Tracheal epithelial cell (primary cell): ENCODE measurements at places on chromosomes 3 and 15. TPM values are rescaled to one million over a fixed set of nuclear protein-coding genes. Genes with fewer than 3 reads are reported as not detected.

Gene CCNL1
- 69.9 and 81.2 TPM in 2 replicates for total RNA-seq

Gene UNC13C
- 0.43 and 0.72 TPM in 2 replicates for total RNA-seq

Gene HIGD2B
- not detected in 2 replicates for total RNA-seq

Gene DGKG
- total RNA-seq, result 0.48 TPM in 1 of 2 replicates, not detected in the other

Gene EHHADH
- 2.8 and 8.0 TPM in 2 replicates for total RNA-seq

Gene PRR23A
- not detected in 2 replicates for total RNA-seq

Gene CPNE9
- total RNA-seq, result not detected in 2 replicates

Gene GREM1
- total RNA-seq, result 0.21 and 1.7 TPM in 2 replicates

Gene SERPINI2
- not detected in 2 replicates for total RNA-seq

Gene B3GALNT1
- 6.7 and 7.9 TPM in 2 replicates for total RNA-seq

Gene STRIT1
- not detected in 2 replicates for total RNA-seq

Gene CLDN16
- 1.3 and 10.4 TPM in 2 replicates for total RNA-seq

Gene MEIS2
- 2.2 and 4.9 TPM in 2 replicates for total RNA-seq

Gene CXCR6
- not detected in 2 replicates for total RNA-seq

Gene AMT
- 1.2 and 1.7 TPM in 2 replicates for total RNA-seq
